ENCODE measurements at places on chromosomes 2 and 18. TPM values are rescaled to one million over a fixed set of nuclear protein-coding genes. Genes with fewer than 3 reads are reported as not detected.
A peak's percentile ranks its signal among the peaks of the same experiment; 100 is the strongest.

The DUSP19 gene
- 2.5 TPM for total RNA-seq

The CCDC178 gene
- total RNA-seq = not detected

The CD207 gene
- total RNA-seq = not detected

The CFAP221 gene
- not detected for total RNA-seq

The EVA1A gene
- total RNA-seq = 0.77 TPM

- H3K27me3 ChIP-seq = no peaks in the 10 kb centered on the region
- H3K36me3 ChIP-seq = no peaks in the 10 kb centered on the region
- no peaks in the 10 kb centered on the region for H3K4me1 ChIP-seq
- no peak overlapping the region for H3K4me3 ChIP-seq
- no peak overlapping the region for H3K27ac ChIP-seq
Measured at GRCh38 chr2:24866946-24867345, 53.1 kb downstream of the ADCY3 start.

DNA sequence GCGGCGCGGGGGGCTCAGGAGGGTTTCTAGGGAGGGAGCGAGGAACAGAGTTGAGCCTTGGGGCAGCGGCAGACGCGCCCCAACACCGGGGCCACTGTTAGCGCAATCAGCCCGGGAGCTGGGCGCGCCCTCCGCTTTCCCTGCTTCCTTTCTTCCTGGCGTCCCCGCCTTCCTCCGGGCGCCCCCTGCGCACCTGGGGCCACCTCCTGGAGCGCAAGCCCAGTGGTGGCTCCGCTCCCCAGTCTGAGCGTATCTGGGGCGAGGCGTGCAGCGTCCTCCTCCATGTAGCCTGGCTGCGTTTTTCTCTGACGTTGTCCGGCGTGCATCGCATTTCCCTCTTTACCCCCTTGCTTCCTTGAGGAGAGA is 5.2 kb downstream of the PROC start:
- H3K4me3 ChIP-seq = peak overlapping the region; percentile 40
- DNase-seq = peak; percentile 48
- H3K27me3 ChIP-seq = peaks cover 18% of the 10 kb centered on the region
- H3K4me1 ChIP-seq = peaks cover 9% of the 10 kb centered on the region
- H3K27ac ChIP-seq = no peak overlapping the region

GRCh38 chr2:75579186-75579585 is 18.4 kb upstream of the EVA1A start:
- H3K36me3 ChIP-seq = no peaks in the 10 kb centered on the region
- no peaks in the 10 kb centered on the region for H3K27me3 ChIP-seq
- H3K4me1 ChIP-seq = no peaks in the 10 kb centered on the region
- no peak for DNase-seq
- H3K27ac ChIP-seq = no peak overlapping the region

- H3K36me3 ChIP-seq = no peaks in the 10 kb centered on the region
- no peaks in the 10 kb centered on the region for H3K27me3 ChIP-seq
- DNase-seq = no peak
- no peaks in the 10 kb centered on the region for H3K4me1 ChIP-seq
Measured at GRCh38 chr2:187055463-187055862, 206.5 kb upstream of the ZSWIM2 start.

- DNase-seq = peak; percentile 32
- H3K27me3 ChIP-seq = no peaks in the 10 kb centered on the region
- H3K27ac ChIP-seq = peak overlapping the region; percentile 72
- no peak overlapping the region for H3K4me3 ChIP-seq
- no peaks in the 10 kb centered on the region for H3K36me3 ChIP-seq
Measured at GRCh38 chr2:156778916-156779315, 342.7 kb downstream of the GPD2 start.

DNA sequence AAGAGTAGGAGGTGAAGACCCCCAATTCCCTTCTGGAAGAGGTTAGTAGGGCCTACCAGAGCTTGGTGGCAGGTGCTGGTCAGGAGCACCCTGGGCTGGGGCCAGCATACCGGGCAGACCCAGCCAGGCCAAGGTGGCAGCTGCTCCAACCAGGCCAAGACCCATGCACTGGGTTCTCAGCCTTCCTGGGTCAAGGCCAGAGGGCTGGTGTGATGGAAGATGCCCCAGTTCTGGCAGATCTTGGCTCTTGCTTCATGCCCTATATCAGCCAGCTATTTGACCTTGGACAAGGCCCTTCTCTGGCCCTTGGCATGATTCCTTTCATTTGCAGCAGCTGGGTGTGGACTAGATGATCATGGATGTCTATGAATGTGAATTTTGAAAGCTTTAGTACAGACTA is 57.7 kb downstream of the PRKCE start:
- no peaks in the 10 kb centered on the region for H3K4me1 ChIP-seq
- H3K27ac ChIP-seq = no peak overlapping the region
- H3K4me3 ChIP-seq = no peak overlapping the region
- H3K27me3 ChIP-seq = no peaks in the 10 kb centered on the region
